ENCODE measurements at places on chromosomes 1 and 21. TPM values are rescaled to one million over a fixed set of nuclear protein-coding genes. Genes with fewer than 3 reads are reported as not detected.

TCP10L gene
- not detected for total RNA-seq

LRRC8B gene
- total RNA-seq: 0.13 TPM

SELE gene
- total RNA-seq: not detected

RNU1-2 gene
- total RNA-seq: 1,916 TPM

ARPC5 gene
- total RNA-seq: 262 TPM

BTG3 gene
- total RNA-seq: 23.4 TPM

OPTC gene
- not detected for total RNA-seq

GNL2 gene
- total RNA-seq: 58.5 TPM

TBX19 gene
- total RNA-seq: 0.44 TPM

F13B gene
- not detected for total RNA-seq

DNA sequence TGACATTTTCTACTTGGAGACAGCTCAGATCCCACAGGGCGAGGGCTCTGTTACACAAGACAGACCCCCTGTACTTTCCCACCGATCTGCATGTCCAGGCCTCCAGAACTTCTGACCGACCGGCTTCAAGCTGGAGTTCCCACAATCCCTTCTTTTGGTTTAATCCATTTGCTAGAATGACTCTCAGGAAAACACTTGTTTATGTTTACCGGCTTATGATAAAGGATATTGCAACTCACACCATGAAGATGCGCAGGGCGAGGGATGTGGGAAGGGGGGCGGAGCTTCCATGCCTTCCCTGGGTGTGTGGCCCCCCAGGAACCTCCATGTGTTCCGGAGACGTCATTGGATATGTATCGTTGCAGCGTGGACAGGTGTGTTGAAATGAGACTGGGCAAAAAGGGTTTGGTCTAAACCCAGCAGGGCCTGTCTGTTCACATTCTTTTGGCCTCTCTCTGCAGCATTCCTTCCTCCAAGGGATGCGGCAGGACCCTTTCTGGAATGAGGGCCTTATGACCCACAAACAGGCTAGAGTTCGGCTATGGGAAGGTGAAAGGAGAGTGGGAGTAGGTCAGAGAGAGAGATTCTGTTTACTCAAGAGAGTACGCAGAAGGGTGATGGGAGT, 7.5 kb upstream of the IGSF5 start:
- no peak overlapping the region for H3K4me3 ChIP-seq
- H3K36me3 ChIP-seq: no peaks in the 10 kb centered on the region
- peaks cover 9% of the 10 kb centered on the region for H3K27me3 ChIP-seq
- no peaks in the 10 kb centered on the region for H3K4me1 ChIP-seq
- DNase-seq: no peak

DNA sequence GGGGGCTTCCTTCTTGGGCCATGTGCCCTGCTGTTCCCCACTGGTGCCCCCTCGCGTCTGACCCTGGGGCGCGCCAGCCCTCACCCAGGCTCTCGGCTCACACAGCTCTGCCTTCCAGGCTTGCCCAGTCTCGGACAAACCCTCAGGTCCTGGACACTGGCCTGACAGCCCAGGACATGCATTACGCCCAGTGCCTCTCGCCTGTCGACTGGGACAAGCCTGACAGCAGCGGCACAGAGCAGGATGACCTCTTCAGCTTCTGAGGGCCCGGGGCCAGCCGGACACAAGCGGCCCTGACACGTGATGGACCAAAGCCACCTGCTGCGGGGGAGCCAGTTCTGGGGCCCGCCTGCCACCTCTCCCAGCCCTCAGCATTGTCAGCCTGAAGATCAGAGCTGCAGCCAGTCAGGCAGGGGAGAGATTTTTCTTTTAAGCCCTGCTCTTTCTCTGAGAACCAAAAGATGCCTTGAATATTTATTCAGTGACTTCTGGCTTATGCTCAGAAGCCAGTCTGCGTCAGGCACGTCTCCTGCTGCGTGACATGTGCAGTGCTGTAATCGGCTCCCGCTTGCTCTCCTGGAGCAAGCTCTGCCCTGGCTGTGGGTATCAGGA, 23.4 kb downstream of the LDLRAP1 start:
- DNase-seq: peak; percentile 83
- peak overlapping the region; percentile 95 for H3K27ac ChIP-seq
- peaks cover 44% of the 10 kb centered on the region for H3K4me1 ChIP-seq
- H3K27me3 ChIP-seq: no peaks in the 10 kb centered on the region
- H3K36me3 ChIP-seq: no peaks in the 10 kb centered on the region

- no peaks in the 10 kb centered on the region for H3K27me3 ChIP-seq
- no peak overlapping the region for H3K4me3 ChIP-seq
- H3K36me3 ChIP-seq: peaks cover 34% of the 10 kb centered on the region
- peaks cover 54% of the 10 kb centered on the region for H3K4me1 ChIP-seq
- no peak for DNase-seq
Measured at GRCh38 chr1:241485145-241485544, 34.4 kb downstream of the FH start.

GRCh38 chr1:145983960-145984830, 12.2 kb downstream of the TXNIP start:
- peak overlapping the region; percentile 89 for H3K27ac ChIP-seq
- no peaks in the 10 kb centered on the region for H3K27me3 ChIP-seq
- no peaks in the 10 kb centered on the region for H3K36me3 ChIP-seq
- no peak overlapping the region for H3K4me3 ChIP-seq
- no peak for DNase-seq
- peaks cover 36% of the 10 kb centered on the region for H3K4me1 ChIP-seq

DNA sequence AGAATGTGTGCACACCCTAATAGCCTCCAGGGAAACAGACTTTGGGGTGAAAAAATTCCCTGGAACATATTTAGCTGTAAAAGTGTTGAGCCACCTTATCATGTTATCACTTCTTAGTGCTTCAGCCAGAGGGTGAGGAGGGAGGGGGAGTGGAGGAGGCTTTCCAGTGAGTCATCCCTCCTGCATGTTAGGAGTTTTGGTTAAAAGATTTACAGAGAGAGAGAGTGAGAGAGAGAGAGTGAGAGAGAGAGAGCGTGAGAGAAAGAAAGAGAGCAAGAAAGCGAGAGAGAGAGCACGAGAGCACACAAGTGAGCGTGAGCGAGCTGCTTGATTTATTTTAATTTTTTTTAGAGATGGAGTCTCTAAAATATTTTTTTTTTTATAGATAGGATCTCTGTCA, 13.5 kb upstream of the CACNA1E start:
- no peaks in the 10 kb centered on the region for H3K27me3 ChIP-seq
- DNase-seq: peak; percentile 75
- H3K36me3 ChIP-seq: no peaks in the 10 kb centered on the region
- no peak overlapping the region for H3K4me3 ChIP-seq
- no peak overlapping the region for H3K27ac ChIP-seq

GRCh38 chr1:193614817-193615216, 428.4 kb upstream of the B3GALT2 start:
- DNase-seq: peak; percentile 78
- H3K27ac ChIP-seq: peak overlapping the region; percentile 72
- H3K27me3 ChIP-seq: no peaks in the 10 kb centered on the region
- H3K36me3 ChIP-seq: no peaks in the 10 kb centered on the region
- H3K4me1 ChIP-seq: peaks cover 32% of the 10 kb centered on the region

DNA sequence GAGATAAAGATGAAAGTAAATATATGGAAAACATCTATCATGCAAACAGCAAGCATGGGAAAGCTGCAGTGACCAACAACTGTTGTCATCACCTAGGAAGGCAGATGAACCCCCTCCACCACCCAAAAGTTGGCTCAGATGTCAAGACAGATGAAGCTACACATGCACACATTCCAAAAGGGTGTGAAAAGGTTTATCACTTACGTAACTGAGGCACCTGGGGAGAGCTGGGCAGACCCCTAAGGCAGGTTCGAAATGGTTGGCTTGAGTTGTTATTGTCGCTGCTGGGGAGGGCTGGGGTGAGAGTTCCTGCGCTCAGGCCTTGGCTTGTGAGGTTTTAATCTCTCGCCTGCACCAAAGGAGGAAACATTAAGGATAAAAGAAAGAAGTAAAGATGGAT, 355.1 kb upstream of the CHRM3 start:
- H3K27me3 ChIP-seq: no peaks in the 10 kb centered on the region
- H3K4me3 ChIP-seq: no peak overlapping the region
- no peaks in the 10 kb centered on the region for H3K4me1 ChIP-seq

- H3K4me1 ChIP-seq: no peaks in the 10 kb centered on the region
- H3K27me3 ChIP-seq: peaks cover 7% of the 10 kb centered on the region
- H3K36me3 ChIP-seq: no peaks in the 10 kb centered on the region
- no peak overlapping the region for H3K27ac ChIP-seq
- no peak for DNase-seq
- no peak overlapping the region for H3K4me3 ChIP-seq
Measured at GRCh38 chr1:203187689-203188264, 1.3 kb upstream of the CHI3L1 start.

DNA sequence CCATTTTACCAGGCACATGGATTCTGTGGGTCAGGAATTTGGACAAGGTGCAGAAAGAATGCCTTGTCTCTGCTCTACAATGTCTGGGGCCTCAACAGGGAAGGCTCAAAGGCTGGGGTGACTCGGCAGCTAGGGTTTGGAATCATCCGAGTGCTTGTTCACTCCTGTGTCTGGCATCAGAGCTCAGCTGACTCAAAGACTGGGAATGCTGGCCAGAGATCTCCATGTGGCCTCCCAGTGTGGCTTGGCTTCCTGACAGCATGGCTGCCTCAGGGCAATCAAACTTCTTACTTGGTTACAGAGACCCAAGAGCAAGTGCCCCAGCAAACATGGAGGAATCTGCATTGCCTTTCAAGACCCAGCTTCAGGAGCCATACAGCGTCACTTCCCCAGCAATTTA, 110.5 kb downstream of the TOMM20 start:
- peaks cover 46% of the 10 kb centered on the region for H3K4me1 ChIP-seq
- peak overlapping the region; percentile 7 for H3K4me3 ChIP-seq
- peak; percentile 98 for DNase-seq
- peaks cover 2% of the 10 kb centered on the region for H3K27me3 ChIP-seq
- H3K27ac ChIP-seq: peak overlapping the region; percentile 83

GRCh38 chr21:35563885-35564451, 496.4 kb downstream of the SETD4 start:
- DNase-seq: peak; percentile 88
- H3K27me3 ChIP-seq: peaks cover 2% of the 10 kb centered on the region
- H3K36me3 ChIP-seq: no peaks in the 10 kb centered on the region
- peak overlapping the region; percentile 88 for H3K27ac ChIP-seq
- peaks cover 68% of the 10 kb centered on the region for H3K4me1 ChIP-seq
- peak overlapping the region; percentile 67 for H3K4me3 ChIP-seq

- DNase-seq: no peak
- H3K36me3 ChIP-seq: no peaks in the 10 kb centered on the region
- no peaks in the 10 kb centered on the region for H3K27me3 ChIP-seq
- H3K4me3 ChIP-seq: no peak overlapping the region
- no peak overlapping the region for H3K27ac ChIP-seq
Measured at GRCh38 chr21:18153063-18153462, 91.6 kb upstream of the CHODL start.

- peaks cover 6% of the 10 kb centered on the region for H3K36me3 ChIP-seq
- H3K4me3 ChIP-seq: peak overlapping the region; percentile 81
- H3K27me3 ChIP-seq: peaks cover 15% of the 10 kb centered on the region
- peak; percentile 99 for DNase-seq
- peaks cover 46% of the 10 kb centered on the region for H3K4me1 ChIP-seq
Measured at GRCh38 chr1:212595787-212596714, 12.5 kb upstream of the ATF3 start.

GRCh38 chr1:209926045-209926444, 12.0 kb upstream of the SYT14 start:
- H3K36me3 ChIP-seq: no peaks in the 10 kb centered on the region
- peak overlapping the region; percentile 65 for H3K27ac ChIP-seq
- peak overlapping the region; percentile 37 for H3K4me3 ChIP-seq
